ENCODE measurements at places on chromosomes 1 and 21.

DNA sequence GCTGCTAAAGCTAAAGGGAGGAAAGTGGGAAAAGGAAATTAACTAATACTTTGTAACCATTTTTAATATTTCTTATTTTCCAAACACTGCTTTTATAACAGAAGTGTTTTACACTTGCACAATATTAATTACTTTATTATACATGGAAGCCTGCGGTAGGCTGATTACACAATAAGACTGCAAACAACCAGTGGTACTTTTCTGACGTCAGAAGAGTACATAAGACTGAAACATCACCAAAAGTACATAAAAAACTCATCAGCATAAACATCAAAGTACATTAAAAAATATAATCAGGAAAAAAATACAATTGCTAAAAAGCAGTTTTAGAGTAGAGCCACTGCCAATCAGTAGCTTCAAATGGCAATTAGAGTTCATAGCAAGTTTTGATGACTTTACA lies 4.6 kb downstream of the ZNF281 start:
- DNase-seq: no peak

DNA sequence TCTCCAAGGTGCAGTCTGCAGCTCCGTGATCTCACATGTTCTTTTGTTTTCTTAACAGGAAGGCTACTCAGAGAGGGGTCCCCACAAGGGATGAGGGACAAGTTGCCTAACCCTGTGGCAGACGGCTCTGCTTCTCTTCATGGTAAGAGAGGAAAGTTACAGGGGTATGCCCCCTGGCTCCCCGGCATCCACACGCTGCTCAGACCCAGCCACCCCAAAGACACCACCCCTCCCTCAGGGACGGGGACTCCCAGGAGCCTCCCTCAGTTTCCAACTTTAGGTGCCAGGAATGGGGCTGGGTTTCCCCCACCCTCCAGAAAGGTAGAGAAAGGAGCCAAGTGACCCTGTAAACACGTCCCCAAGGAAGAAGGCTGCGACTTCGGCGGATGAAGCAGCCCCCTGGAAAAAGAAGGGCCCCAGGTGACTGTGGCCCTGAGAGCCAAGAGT lies 19.7 kb downstream of the OPTC start:
- no peak for DNase-seq

DNA sequence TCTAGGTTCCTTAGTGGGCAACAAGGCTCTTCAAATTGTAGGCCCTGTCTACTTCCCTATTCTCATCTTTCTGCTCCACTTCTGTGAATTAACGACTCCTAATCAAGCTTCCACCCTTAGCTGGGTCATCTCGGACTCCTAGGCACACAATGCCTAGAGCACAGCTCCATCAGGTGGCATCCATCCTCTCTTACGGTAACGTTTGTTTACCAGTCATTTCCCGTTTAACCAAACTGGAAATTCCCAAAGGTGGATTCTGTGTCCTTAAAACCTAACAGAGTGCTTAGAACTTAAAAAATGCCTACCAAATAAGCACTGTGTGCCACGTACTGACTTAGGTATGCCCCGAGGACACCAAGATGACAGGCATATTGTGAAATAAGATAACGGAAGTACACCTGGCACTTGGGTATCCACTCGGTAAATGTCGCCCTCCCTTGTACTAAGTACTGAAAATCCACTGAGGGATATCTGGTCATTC lies 1.5 kb downstream of the PARP1 start:
- DNase-seq: no peak

GRCh38 chr1:96492236-96492635 lies 229.3 kb upstream of the PTBP2 start:
- no peak for DNase-seq

DNA sequence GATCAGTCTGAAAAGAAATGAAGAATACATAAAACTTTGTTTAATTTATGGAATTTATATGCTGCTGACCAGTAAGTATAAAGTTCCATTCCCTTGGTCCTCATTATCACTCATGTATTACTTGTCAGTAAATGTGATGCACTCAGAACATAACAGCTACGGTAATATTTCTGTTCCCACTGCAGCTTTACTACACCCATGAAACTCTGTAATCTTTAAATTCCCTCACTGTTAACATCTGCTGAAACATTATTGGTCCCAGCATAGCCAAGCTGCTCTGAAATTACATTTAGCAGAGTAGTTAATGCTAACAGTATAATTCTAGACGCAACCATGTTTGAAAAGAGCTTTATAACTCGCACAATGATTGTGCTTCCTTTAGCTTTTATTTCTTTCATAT lies 238.4 kb downstream of the GPATCH2 start:
- DNase-seq: no peak

Measured in left lobe of liver (tissue), 2 donors.